ENCODE measurements at places on chromosomes 6 and 20.

GRCh38 chr6:95879856-95880255 lies 135.9 kb upstream of the FUT9 start:
- no peak for DNase-seq

DNA sequence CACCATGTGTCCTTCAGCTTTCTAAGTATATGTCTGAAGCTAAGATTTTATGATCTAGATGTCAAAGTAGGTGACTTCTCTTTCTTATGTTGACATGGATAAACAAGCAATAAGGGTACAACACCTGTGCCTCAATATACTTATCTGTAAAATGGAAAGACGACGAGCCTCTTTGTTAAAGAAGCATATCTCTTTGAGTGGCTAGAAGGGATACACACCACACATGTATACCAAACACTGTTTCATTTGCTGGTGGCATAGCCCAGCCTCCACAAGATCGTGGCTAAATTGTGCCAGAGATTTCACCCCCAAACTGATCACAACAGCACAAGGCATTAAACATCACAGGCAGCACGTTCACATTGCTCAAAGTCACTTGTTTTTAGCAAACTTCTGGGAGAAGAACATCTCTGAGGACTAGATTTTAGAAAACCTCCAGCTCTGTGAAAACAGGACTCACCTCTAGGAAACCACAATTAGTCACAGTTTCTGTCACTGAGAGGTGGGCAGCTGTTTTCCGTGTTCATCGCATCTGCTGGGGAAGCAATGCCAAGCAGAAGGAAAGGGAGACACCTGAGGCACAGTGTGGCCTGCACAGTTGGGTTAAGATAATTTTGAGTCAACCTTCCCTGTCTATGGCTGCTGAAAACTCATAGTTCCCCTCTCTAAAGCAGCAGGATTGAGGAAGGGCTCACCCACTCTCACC lies 263.0 kb upstream of the PLCB4 start:
- DNase-seq = no peak

DNA sequence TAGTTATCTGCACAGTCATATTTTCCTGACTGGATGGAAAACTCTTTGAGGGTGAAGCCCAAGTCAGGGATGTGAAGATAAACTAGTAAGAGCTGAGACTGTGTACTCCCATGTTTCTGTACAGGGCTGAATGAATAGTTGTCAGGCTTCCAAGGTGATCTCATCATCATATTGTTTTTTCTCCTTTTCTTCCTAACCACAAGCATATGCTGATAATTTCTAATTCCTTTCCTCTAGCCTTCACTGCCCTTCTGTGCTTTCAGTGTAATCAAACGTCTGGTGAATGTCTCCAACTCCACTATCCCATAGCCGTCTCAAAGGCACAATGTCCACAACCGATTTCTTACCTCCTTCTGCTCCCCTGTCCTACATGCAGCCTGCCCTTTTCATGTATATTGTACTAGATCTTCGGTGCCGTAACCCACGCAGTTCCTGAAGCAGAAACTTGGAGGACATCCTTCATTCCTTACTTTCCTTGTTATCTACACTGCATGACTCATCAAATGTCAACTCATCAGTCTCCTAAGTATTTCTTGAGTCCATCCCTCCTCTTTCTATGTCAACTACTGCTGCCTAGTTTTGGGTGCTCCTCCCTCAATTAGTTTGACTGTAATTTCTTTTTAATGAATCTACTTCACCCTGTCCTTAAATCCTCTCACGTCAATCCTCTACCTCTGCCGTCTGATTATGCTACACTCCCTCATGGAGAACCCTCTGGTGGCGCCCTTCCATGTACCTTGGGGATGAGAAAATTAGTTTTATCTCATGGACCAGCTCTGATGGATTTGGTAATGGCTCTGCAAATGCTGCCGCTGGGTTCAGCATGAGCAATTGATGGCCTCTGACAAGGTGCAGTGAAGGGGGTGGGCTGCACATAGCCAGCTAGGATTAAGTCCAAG lies 21.9 kb downstream of the NCOA7 start:
- DNase-seq = no peak

- no peak for DNase-seq
These were observed 31.2 kb downstream of the SLC9A8 start for GRCh38 chr20:49843770-49844380.

DNA sequence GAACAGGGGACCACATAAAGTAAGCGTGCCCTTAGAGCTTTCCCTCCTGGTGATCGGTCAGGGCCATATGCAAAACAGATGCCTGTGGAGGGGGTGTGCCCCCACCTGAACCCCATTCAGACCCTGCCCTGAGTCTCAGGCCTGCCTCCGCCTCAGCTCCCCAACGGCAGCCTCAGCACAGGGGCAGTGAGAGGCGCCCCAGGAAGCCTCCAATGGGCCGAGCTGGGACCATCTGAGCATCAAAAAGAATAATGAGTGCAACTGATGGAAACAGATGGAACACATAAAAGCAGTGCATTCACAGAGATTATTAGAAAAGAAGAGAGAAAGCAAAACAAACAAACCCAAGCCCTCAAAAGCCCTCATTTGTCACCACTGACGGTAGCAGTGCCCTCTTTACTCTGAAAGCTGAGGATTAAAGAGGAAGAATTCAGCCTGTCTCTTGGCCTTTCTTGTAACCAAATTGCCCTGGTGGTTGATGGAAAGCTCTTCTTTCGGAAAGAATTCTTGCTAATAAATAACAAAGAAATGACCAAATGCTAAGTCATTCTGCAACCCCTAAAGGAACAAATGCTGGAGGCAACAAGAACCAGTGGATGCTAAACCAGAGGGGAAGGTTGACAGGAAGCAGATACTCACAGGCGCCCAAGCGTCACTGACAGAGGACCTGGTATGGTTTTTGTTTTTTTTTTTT lies 6.8 kb downstream of the ADISSP start:
- no peak for DNase-seq

DNA sequence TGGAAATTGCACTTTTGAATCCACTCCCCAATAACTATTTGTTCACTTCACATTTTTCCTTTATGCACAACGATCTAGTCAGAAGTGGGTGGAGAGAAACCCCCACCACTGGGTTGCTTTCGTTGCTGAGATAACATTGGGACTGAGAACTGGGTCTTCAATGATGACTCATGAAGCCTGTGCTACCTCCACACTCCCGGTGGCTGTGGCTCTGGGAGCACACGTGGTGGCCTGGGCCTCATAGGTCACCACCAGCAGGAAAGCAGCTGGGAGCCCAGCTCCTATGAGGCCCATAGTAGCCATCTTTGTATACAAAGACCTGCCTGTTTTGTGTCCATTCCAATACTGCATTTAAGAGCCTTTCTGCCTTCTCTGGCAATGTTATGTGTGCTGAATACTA lies 178.0 kb upstream of the SASH1 start:
- no peak for DNase-seq
